Hematopoietic multipotent progenitor cell treated with erythropoietin and hydrocortisone succinate and interleukin-3 and kit ligand, for 6 days (in vitro differentiated cells): ENCODE measurements at places on chromosomes 1 and 21.
A peak's percentile ranks its signal among the peaks of the same experiment; 100 is the strongest.

- DNase-seq = peak; percentile 98
Measured at GRCh38 chr21:43884012-43884860, 19.2 kb downstream of the AGPAT3 start.

GRCh38 chr1:86956221-86956620 lies 41.8 kb downstream of the HS2ST1 start:
- DNase-seq = no peak

- no peak for DNase-seq
Measured at GRCh38 chr1:239443361-239443760, 57.0 kb downstream of the CHRM3 start.

DNA sequence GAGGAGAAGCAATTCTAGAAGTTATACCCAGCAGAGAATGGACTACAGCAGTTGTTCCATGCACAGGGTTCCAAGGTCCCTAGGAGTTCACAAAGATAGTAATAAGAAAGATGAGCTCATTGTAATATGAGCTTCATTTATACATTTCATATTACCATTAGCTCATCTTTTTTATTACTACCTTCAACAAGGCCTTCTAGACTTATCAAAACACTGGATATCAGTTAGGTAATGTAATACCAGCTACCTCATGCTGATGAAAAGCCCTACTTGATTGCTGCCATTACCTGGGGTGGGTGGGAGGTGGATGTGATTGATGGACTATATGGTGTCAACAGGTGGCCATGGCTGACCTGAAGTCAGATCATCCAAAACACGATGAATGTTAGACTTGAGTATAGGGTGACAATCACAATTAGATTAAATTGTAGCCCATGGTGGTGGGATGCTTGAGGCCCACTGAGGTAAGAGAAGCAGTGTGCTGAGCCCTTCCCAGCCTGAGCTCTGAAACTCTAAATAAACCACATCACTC lies 34.1 kb downstream of the SPATA46 start:
- DNase-seq = no peak

DNA sequence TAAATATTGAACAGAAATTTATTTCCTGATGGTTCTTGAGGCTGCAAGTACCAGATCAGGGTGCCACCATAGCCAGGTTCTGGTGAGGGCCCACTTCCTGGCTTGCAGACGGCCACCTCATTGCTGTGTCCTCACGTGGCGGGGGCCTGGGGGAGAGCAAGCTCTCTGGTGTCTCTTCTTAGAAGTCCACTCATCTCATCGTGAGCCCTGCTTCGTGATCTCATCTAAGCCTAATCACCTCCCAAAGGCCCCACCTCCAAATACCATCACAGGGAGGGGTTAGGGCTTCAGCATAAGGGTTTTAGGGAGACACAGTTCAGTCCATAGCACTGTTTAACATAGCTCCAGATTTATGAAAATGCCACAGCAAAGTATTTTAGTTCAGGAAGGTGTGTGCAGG lies 119.7 kb downstream of the PRDM2 start:
- no peak for DNase-seq

- DNase-seq = no peak
Measured at GRCh38 chr1:26724118-26724517, 28.3 kb downstream of the ARID1A start.

DNA sequence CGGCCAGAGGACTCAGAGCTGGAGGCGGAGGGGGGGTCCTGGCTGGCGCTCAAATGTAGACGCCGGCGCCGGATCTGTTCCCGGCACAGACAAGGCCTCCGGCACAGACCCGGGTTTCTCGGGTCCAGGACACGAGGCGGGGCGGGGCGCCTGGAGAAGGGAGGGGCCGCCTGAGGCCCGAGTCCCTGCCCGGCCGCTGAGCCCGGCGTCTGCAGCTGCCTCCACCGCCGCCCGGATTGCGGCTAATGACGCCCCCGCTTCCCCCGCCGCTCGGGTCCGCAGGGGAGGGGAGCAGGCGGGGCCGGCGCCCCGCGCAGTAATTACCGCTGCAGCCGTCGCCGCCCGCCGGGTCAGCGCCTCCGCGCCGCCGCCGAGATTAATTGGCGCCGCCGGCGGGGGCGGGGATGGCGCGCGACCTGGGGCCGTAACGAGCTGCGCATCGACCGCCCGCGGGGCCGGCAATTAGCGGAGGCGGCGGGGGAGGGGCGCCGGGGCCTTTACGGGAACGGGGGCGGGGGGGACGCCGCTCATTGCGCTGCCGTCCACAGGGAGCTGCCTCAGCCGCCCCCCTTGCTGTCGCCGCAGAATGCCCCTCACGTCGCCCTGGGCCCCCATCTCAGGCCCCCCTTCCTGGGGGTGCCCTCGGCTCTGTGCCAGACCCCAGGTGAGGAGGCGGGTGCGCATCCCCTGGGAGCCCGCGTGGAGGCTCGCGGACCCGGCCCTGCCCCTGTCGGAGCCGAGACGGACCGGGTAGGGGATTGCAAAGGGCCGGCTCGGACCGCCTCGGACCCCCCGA lies 17.3 kb downstream of the NOC2L start:
- peak; percentile 66 for DNase-seq

- DNase-seq = no peak
Measured at GRCh38 chr1:211305044-211305443, 21.6 kb upstream of the TRAF5 start.

DNA sequence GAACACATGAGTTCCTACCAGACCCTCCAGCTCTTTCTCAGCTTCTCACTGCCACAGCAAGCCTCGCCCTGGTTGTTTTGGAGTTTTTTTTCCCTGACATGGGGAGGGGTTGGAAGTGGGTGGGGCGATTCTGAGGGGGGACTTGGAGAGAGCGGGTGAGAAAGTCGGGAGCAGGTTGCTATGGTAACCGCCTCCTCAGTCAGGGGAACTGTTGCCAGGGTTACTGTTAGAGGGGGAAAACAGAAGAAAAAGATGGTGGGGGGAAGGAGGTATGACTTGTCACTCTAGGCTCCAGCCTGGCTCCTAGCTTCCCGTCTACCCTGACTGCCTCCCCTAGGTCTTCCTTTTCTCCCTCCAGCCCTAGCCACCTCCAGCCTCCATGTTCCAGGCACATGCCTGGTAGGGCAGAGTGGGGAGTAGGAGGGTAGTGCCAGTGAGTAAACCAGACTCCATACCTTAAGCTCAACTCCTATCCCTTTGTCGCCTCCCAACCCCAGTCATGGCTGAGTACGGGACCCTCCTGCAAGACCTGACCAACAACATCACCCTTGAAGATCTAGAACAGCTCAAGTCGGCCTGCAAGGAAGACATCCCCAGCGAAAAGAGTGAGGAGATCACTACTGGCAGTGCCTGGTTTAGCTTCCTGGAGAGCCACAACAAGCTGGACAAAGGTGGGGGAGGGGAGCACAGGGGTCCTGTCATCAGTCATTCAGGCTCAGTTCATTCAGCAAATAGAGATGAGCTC lies 6.0 kb downstream of the PEA15 start:
- no peak for DNase-seq

GRCh38 chr1:36176106-36176949 lies 20.4 kb downstream of the MAP7D1 start:
- DNase-seq = no peak

DNA sequence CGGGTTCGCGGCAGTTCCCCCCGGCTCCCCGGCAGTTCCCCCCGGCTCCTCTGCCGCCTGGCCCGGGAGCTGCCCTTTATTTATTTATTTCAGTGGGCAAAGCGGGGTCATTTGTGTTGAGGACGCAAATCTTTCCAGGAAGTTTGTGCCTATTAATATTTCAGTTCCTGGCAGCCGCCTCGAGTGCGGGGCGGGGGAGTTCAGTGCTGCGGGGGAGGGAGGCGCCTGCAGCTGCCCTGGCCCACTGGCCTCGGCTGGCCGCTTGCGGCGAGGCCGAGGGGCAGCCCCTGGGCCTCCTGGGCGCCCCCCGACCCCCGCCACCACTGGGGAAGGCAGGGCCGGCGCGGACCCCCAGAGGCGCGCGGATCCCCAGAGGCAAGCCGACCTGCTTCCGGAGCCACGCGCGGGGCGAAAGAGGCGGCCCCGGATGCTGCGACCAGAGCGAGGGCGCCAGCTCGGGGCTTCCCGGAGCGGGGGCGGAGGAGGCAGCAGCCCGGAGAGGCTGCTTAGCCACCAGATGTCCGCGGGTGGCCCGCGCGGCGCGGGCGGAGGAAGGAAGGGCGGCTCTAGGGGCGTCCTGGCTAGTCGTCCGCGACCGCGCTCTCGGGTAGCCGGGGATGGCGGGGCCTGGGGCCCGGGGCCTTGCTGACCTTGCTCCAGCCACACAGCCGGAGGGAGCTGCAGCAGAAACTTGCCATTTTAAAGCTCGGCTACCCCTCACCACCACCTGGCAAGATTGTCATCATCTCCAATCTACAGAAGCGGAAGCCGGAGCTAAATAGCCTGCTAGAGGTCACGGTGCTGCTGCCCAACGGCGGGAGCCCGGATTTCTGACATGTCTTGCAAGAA lies 48.0 kb downstream of the H3-3A start:
- DNase-seq = peak; percentile 64

- DNase-seq = peak; percentile 65
Measured at GRCh38 chr1:923131-923990, at the start of gene SAMD11. SAMD11 (plus strand) TSS chr1:923923; CDS start chr1:924432, 509 bp downstream.

- DNase-seq = no peak
Measured at GRCh38 chr1:2163205-2163604, 31.4 kb downstream of the FAAP20 start.

DNA sequence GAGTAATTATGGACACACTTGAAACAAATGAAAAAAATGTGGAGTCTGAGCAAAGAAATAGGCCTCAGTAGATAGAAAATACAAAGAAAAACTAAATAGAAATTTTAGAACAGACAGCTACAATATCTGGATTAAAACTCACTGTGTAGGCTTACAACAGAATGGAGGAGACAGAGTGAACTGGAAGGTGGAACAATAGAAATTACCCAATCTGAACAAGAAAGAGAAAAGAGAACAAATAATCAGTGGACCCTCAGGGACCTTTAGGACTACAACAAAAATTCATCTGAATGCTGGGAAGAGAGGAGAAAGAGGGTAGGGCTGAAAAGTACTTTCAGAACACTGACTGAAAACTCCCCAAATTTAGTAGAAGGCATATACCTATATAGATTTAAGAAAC lies 90.0 kb downstream of the POU2F1 start:
- no peak for DNase-seq

DNA sequence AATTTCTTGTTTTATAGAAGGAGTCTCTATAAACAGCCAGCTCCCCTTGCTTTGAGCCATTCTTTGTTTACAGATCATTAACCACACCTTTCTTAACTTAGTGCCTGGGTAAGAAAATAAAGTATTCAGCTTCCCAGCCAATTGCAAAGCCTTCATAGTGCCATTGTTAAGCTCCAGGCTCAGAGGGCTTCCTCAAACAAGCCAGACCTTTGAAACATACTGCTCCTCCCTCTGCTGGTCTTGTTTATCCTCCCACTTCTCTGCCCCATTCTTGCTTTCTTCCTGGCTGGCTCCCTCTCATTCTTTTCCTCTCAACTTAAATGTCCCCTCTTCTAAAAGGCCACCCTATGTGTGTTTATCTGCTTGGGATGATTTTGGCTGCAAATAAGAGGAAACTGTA lies 319.4 kb upstream of the ST6GALNAC5 start:
- no peak for DNase-seq

GRCh38 chr1:240308096-240308495 lies 216.4 kb downstream of the FMN2 start:
- no peak for DNase-seq

DNA sequence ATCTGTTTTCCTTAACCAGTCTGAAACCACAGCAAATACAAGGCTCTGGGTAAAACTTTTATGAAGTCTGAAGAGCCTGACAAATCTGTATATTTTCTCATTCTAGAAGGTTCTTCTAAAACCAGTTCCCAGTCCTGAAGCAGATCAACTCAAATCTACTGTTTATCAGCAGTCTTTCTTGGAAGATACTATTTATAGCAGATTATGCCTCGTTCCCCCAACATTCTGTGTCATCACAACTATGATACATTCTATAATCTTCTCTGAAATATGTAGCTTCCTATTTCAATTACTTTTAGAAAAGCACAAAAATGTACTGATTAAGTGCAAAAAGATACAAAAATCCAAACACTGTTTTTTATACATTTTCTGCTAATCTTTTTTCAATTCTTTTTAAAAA lies 67.5 kb downstream of the NIBAN1 start:
- DNase-seq = no peak

DNA sequence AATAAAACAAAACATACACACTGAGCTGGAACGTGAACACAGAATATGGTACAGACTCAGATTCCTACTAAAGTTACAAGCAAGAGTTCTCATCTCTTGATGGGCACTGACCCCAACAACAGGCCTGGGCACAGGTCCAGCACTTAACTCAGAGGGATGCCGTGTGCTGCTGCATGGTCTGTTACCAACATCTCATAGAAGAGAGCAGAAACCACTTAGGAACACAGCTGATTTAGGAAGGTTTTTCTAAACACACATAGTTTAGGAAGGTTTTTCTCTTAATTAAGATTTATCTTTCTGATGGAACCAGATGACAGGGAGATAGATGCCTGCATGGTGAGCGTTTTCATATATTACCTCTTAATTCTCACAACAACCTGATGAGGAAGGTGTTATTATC lies 1.5 kb downstream of the GCLM start:
- peak; percentile 53 for DNase-seq

GRCh38 chr1:248306103-248306502 lies 2.9 kb upstream of the OR2T12 start:
- DNase-seq = no peak

GRCh38 chr21:45589686-45590245 lies 47.5 kb upstream of the SLC19A1 start:
- DNase-seq = no peak

GRCh38 chr21:46355161-46356004 lies 31.4 kb downstream of the PCNT start:
- DNase-seq = no peak

DNA sequence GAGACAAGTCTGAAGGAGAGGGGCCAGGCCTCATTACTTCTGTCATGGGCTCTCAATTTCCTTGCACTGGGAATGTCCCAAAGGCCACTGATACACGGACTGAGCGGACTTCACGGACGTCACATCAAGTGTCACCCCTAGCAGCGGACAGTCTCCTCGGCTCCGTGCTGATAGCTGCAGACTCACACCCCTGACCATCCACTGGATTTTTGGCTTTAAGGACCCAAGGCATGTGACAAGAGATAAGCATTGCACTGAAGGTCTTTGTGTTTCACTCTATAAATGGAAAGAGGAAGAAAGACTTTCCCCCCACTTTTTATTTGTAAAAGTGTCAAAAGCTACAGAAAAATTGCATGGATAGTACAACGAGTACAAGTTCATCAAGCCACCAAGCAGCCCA lies 200.4 kb upstream of the FGGY start:
- DNase-seq = peak; percentile 56

DNA sequence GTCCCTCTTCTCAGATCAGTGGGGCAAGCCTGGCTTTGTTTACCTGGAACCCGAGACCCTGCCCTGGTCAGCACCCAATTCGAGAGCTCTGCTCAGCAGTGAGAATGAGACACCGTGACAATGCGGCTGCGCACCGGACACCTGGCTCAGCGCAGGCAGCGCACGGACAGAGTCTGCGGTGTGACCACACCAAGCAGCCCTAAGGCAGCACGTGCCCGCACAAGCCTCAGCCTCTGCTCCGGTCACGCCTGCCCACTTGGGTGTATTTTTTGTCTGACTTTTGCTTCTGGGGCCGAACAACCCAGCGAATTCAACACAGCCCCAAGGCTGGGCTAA lies 4.7 kb downstream of the KRTAP10-8 start:
- no peak for DNase-seq
